ENCODE measurements at places on chromosomes 2 and 18.

- DNase-seq: no peak
Observed at GRCh38 chr2:74554820-74555531, 456 bp downstream of the DOK1 start.

DNA sequence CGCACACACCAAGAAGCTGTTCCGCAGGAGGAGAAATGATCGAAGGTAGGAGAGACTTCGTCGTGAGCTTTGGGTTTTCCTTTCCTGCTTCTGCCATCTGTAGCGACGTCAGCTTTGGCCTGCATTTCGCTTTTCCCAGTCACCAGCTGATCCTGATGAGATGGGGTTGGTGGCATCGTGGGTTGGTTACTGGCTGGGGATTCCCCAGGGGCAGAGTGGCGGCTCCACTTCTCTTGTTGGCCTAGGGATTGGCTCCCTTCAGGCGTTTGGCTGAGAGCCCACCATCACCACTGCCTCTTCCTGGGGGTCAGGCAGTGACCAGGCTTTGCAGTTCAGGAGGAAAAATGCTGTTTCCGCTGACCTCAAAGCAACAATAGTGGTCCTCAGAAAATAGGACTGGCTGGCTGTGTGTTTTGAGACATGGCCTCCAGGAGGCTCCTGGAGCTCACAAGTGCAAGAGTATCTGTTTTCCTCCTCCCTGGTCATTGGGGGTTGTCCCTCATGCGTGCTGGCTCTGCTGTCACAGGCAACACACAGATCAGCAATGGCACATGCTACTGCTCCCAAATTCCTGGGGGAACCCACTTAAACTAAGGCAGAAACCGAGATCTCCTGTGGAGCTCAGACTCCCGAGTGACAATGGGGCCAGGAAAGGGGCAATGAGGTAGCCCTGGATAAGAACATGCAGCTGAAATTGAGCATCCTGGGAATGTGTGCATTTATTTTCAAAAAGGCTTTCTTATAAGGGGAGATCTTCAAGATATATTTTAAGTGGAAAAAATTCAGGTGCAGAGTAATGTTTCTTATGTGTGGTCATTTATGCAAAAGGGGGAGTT, 173.0 kb downstream of the CTIF start:
- peak; percentile 33 for DNase-seq

- DNase-seq: no peak
Observed at GRCh38 chr2:44330801-44331200, 30.5 kb downstream of the PREPL start.

- DNase-seq: no peak
Observed at GRCh38 chr2:15674637-15675455, 83.2 kb downstream of the DDX1 start.

- no peak for DNase-seq
Observed at GRCh38 chr18:67517444-67517765, 885 bp upstream of the DSEL start.

- DNase-seq: no peak
Observed at GRCh38 chr18:61572084-61572655, 238.9 kb downstream of the CDH20 start.

DNA sequence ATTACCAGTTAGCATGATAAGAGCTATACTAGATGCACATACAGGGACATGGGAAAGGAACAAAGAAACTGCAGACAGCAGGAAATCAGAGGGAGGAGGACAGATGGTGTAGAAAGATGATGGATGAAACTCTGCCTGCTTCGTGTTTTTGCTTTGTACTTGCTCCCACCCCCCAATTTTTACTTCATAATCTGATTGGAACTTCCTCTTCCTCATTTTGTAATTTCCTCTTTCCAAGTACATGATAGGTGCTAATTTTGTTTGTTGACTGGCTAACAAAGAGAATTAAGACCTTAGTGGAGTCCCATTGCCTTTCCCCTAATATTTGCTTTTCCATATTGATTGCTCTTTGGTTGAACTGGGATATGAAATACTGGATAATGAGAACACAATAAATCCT, 76.0 kb upstream of the PELI1 start:
- no peak for DNase-seq

GRCh38 chr18:51070545-51070944, 40.5 kb downstream of the SMAD4 start:
- DNase-seq: no peak

DNA sequence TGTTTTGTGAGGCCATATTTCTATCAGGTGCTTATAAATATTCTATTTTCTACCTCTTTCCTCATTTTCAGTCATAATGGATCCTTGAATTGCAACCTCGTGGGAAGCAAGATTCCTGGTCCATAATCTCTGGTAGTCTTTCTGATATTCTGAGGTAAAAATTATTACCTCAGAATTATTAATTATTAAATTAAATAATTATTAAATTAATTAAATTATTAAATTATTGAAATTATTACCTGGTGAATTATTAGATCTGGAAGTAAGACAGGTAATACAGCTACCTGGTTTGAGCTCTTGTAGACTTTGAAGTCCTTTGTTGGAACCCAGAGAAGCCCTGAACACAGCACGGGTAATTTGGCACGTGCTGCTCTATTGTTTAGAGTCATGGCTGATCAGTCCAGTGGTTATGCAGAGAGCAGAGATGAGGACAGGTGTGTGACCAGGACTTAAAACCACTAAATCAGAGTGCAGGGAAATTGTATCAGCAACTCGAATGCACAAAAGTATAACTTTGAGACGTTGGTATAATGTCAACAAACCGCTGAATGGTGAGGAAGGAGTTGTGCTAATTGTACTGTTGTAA, 46.8 kb upstream of the PTPRM start:
- no peak for DNase-seq

DNA sequence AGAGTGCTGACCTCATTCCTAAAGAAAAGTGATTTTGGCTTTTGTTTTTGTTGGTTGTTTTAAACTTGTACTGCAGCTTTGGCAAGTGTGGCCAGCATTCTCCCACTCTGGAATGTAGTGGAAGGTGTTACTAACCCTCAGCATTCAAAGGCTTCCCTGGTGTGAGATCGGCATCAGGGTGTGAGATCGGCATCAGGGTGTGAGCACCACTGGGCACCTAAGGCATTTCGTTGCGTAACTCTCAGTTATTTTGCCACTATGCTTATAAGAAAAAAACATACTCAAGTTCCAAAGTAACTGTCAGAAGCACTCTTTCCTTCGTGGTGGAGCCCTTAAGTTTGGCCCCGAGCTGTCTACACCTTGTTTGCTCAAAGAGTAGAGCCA, 1.7 kb downstream of the CYBRD1 start:
- no peak for DNase-seq

DNA sequence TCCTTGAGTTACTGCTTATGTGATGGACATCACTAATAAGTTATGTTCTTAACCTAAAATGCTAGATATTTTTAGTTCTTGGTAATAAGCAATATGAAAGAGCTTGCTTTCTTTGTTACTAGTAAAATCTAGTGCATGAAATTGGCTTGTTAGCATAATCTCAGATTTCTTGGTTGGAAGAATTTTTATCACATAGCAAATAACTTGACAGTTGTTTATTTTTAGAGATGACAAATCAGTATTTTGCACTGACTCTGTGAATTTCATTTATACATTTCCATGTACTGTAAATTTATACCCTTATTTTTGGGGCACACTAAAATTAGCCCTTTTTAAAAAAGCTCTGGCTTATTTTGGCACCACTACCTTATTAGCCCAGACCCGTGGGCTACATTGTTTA, 45.6 kb downstream of the LCLAT1 start:
- no peak for DNase-seq

DNA sequence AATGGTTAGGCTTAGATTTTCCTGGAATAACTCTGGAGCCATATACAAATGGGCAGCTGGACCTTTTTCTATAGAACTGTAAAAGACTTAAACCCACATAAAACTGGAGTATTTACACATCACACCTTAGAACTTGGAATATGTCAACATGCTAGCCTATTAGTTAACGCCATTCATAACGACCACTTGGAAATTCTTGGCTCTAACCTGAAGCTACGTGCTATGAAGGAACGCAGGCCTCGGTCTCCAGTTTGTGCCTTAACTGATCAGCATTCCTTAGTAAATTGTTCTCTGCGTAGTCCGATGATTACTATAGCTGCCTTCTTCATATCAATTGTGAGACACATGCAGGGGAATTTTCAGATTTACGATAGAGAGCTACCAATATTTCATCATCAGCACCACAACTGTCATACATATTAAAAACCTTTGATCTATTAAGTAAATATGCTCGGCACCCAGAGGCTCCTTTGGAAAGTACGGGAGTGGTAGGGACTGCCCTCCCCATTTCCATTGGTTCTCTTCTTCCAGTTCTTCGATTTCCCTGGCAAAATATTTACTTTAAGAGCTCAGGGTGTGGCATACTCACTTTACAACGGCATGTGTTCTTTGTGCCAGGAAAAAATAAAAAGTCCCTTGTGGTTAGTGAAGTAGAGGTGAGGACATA, 17.5 kb upstream of the CCL20 start:
- DNase-seq: peak; percentile 14

DNA sequence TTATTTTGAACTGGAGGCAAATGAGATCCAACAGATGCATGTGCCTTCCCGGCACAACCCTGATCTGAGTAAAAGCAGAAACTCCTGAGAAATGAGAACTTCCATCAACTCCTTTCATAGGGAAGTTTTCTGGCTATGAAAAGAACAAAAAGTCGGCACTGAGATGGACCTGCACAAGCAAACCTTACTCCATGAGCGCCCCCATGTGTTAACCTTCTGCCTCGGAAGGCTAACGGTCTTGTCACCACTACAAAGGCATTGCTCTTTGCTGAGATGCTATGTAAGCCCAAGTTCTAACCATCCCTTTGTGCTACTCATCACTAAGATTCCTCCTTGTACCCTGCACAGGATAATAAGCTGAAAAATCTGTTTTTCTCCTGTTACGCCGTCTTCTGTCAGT, 57.3 kb upstream of the SULT1C3 start:
- DNase-seq: no peak

DNA sequence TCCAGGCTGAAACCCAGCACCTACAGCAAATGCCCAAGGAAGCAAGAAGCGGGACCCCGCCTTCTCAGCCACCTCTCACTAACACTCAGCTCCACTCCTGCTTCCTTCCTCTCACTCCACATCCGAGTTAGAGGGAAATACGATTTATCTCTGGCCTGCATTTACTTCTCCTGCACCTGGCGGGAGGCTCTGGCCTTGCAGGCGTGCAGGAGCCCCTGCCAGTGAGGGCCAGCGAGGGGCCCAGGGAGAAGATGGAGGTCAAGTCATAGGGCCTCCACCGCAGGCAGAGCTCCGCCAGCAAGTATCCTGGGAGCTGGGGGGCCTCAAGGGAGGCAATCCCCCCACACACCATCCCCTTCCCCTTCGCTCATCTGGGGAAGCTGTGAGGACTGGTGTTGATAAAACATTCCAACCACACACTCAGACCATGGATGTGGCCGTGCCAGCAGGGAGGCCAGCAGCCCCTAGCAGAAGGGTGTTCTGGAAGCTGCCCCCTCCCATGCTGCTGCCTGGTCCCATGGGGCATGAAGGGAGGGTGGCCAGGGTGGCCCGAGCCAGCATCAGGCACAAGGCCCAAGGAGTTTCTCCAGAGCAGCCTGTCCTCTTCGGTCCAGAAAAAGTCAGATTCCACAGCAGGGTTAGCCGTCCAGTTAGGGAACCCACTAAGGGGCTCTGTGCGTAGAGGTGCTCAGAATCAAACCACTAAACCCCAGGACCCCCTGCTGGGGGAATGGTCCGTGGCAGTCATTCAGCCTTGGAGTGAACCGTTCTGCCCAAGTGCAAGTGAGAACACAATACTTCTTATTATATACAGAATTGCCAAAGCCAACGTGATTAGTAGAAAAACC, 91.2 kb downstream of the HDAC4 start:
- DNase-seq: no peak

DNA sequence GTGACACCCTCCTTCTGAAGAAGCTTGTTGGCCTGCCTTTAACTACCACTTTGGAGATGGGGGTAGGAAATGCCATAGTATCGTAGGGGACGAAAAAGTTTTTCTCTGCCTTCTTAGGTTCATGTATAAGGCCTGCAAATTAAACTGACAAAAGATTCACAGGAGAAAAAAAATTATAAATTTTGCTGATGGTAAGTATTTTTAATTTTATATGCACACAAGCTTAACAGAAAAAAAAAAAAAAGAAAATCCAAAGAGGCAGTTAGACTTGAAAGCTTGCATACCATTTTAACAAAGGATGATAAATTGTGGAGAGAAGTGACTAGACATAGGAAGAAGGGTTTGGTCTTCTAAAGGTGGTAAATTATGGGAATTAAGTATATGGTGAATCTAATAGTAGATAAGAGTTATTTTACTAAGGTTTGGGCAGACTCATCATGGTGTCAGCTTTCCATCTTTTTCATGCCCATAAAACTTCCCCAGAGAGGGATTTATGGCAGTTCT, 62.5 kb upstream of the B3GNT2 start:
- no peak for DNase-seq

GRCh38 chr18:11994336-11994702, 13.0 kb downstream of the IMPA2 start:
- no peak for DNase-seq

Measured in DMS153 (cell line).